ENCODE measurements at places on chromosomes 16 and 17.
A peak's percentile ranks its signal among the peaks of the same experiment; 100 is the strongest.

DNA sequence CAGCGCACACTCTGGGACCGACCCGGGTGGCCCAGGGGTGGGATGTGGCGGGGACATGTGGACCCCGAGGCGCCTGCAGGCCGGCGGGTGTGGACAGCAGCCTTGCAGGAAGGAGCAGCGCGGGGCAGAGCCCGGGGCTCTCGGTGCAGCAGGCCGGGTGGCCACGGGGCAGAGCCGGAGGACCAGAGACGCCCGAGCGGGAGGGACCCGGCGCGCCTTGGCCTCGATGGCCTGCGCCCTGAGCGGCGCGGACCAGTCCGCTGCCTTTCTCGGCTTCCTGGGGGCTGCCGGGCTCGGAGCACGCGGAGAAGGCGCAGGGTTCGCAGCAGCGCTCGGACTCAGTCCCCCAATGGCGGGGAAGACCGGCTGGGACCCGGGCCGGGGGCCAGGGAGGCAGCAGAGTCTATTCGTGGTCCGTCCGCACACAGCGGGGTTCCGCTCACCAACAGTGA is 43.4 kb downstream of the OSBPL7 start:
- H3K27ac ChIP-seq = no peak overlapping the region
- H3K27me3 ChIP-seq = peaks cover 72% of the 10 kb centered on the region
- no peaks in the 10 kb centered on the region for H3K36me3 ChIP-seq
- no peak for DNase-seq
- H3K4me3 ChIP-seq = no peak overlapping the region

GRCh38 chr16:9425236-9425635 is 333.8 kb downstream of the HAPSTR1 start:
- no peaks in the 10 kb centered on the region for H3K36me3 ChIP-seq
- H3K27me3 ChIP-seq = peaks cover 7% of the 10 kb centered on the region
- peak overlapping the region; percentile 32 for H3K27ac ChIP-seq
- DNase-seq = no peak
- H3K4me3 ChIP-seq = no peak overlapping the region
- peaks cover 13% of the 10 kb centered on the region for H3K4me1 ChIP-seq

- H3K27ac ChIP-seq = peak overlapping the region; percentile 99
- DNase-seq = no peak
- H3K27me3 ChIP-seq = peaks cover 36% of the 10 kb centered on the region
- H3K4me3 ChIP-seq = peak overlapping the region; percentile 99
- H3K36me3 ChIP-seq = peaks cover 25% of the 10 kb centered on the region
Observed at GRCh38 chr16:58393138-58393504, 850 bp downstream of the GINS3 start.

DNA sequence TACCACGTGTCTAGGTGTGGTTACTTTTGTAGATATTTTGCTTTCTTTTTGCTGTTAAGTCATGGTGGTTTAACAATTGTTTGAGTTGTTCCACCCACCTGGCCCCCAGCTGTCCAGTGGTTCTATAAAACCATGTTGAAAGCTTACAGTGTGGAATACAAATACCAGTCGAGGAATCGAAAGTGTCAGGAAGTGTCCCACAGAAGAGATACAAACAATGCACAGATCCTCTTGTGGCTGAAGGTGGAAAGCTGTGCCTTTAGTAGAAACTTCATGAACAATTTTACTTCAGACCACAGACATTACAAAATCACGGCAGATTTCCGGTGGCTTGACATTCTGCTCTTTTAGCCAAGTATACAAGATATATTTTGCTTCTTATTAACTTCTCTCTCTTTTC is 782.4 kb upstream of the SOX9 start:
- DNase-seq = no peak
- H3K27ac ChIP-seq = peak overlapping the region; percentile 46
- no peaks in the 10 kb centered on the region for H3K36me3 ChIP-seq
- peaks cover 26% of the 10 kb centered on the region for H3K4me1 ChIP-seq
- H3K27me3 ChIP-seq = no peaks in the 10 kb centered on the region
- no peak overlapping the region for H3K4me3 ChIP-seq

DNA sequence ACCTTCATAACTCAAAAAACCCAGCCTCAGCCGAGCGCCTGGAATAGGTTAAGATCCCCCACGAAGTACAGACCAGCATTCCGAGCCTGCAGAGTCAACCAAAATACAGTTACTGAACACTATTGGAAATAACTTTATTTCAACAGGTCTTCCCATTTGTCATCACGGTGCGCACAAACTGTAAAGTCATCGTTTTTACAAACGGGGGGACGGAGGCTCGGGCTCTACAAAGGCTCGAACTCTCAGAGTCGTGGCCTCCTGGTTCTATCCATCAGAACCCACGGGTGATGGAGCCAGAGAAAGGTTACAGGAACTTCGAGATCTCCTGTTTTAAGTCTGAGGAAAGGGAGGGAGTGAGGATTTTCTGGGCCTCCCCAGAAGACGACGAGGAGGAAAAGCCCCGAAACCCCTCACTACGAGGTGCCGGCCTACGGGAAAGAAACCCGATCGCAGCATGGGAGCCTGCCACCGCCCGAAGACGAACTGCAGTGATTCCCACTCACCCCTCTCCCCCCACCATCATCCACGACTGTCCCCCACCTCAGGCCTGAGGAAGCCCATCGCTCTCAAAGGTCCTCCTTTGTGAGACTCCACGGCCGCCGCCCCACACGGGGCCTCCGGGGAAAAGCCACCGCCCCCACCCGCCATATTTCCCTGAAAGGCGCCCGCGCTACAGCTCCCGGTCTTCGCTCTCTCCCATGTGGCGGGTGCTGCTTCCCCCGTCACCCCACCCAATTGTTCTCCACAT is 917 bp downstream of the YWHAE start:
- H3K36me3 ChIP-seq = peaks cover 14% of the 10 kb centered on the region
- peaks cover 30% of the 10 kb centered on the region for H3K4me1 ChIP-seq
- H3K27ac ChIP-seq = peak overlapping the region; percentile 100
- DNase-seq = peak; percentile 12
- peaks cover 4% of the 10 kb centered on the region for H3K27me3 ChIP-seq

Measured in neural crest cell (in vitro differentiated cells).